ENCODE measurements at places on chromosomes 3 and 15. TPM values are rescaled to one million over a fixed set of nuclear protein-coding genes. Genes with fewer than 3 reads are reported as not detected.

Gene ROBO2
- 156 TPM for polyA plus RNA-seq

Gene COL7A1
- 13.9 TPM for polyA plus RNA-seq

GRCh38 chr3:193132964-193133363 lies 108.1 kb upstream of the PLAAT1 start:
- no peak for DNase-seq

- DNase-seq = no peak
Observed at GRCh38 chr15:39115379-39116057, 465.4 kb upstream of the THBS1 start.

- no peak for DNase-seq
Observed at GRCh38 chr3:141677701-141678100, 60.4 kb upstream of the RNF7 start.

Gene GOLGA6D
- not detected for polyA plus RNA-seq

DNA sequence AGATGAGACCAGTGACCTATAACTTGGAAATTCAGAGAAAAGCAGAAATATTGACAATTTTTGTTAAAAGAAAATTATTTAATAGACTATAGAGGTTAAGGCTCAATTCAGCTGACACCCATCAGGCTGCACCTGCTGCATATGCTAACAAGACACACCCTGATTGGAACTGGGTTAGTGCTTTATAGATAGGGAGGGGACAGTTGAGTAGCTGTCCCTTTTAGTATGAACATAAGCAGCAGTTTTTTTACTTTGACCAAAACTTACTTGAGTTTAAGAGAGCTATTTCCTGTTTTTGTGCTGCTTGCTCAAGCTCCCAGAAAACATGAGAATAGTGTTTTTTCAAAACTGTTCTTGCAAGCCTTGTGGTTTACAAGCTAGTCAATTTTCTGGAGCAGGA lies 292.6 kb downstream of the LRRC3B start:
- DNase-seq = no peak

- no peak for DNase-seq
Observed at GRCh38 chr15:62099094-62099601, 32.4 kb downstream of the C2CD4A start.

- DNase-seq = no peak
Observed at GRCh38 chr15:31480356-31481025, 153.9 kb downstream of the KLF13 start.

DNA sequence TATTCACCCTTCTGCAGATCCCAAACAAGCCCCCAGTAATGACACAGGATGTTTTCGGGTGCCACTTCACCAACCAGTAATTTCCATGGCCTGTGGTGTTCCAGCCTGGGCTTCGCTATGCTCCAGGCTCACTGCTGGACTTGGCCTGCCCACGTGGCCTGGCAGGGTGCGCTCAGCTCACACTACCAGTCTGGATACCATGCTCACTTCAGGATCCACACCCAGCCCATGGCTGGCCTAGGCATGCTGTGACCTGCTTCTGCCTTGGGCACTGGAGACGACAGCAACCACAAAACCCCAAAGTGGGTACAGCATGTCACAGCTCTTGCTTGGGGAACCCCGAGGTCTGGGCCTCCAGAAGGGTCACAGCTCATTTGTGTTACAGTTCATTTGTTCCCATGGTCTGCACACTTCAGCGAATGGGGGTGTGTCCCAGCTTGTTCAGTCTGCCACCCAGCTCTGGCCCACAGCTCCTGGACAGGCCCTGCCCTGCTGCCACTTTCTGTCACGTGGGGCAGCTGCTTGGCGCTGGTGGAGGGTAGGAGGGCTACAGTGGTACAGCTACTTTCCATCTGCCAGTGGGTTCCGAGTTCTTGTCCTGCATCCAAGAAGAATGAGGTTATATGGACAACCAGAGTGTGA lies 650.8 kb downstream of the MCTP2 start:
- DNase-seq = no peak

DNA sequence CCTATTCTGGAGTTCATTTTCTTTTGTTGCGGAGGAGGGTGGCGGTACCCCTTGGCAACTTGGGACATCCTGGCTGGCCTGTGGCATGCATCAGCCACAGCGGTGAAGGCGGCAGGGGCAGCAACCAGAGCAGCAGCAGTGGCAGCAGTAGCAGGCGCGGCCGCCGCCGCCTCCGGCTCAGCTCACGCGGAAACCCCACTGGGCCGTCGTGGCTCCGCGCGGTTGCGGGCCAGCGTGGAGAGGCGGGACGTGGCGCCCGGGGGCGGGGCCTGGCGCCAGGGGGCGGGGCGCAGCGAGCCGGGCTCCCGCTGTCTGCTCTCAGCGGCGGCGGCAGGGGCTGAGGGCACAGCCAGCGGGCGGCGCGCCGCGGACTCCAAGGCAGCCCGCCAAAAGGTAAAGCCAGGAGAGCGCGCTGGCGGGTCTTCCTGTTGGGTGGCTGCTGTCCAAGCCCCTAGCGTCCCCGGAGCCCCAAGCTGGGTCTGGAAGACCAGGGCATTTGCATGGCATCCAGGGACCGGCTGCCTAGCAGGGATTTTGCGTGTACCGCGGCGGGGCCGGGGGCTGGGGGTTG lies 334.4 kb upstream of the THRB start:
- DNase-seq = no peak

Gene AHSG
- polyA plus RNA-seq = 69.3 TPM

Gene SLC38A3
- polyA plus RNA-seq = 7.1 TPM

DNA sequence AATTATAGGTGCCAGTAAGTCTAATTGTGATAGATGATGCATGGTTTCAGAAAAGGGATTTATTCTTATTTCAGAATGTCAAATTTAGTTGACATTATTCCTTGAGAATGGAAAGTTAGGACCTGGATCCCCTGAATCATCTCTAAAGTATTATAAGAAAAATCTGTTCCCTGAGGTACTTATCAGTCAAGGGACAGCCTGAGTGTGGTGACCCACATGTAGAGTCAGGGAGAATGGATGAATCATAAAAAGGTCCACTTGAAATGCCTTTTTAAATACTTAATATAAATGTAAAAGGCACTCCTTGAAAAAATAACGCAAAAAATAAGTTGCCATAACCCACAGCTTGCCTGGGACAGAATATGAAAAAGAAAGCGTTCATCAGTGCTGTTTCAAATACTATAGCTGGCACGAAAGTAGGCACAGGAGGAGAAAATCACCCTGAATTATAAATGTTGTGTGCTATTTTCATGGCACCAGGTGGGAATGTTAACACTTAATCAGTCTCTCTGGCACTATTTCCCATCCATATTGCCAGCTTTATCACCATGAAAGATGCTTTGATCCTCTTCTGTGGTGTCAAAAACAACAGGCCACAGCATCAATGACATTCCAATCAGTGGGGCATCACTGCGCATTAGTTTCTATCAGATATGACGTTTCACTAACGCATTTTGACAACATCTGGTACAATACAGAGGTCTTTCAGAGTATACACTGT lies 208.5 kb downstream of the EPHA3 start:
- no peak for DNase-seq

- DNase-seq = no peak
Observed at GRCh38 chr3:155869691-155870090, 759 bp upstream of the GMPS start.

- no peak for DNase-seq
Observed at GRCh38 chr15:62299541-62299940, 134.5 kb upstream of the C2CD4B start.

GRCh38 chr3:59510576-59510975 lies 460.8 kb upstream of the CFAP20DC start:
- no peak for DNase-seq

GRCh38 chr3:135807879-135808278 lies 157.6 kb upstream of the PPP2R3A start:
- no peak for DNase-seq

GRCh38 chr3:182710557-182711157 lies 82.6 kb upstream of the ATP11B start:
- no peak for DNase-seq

DNA sequence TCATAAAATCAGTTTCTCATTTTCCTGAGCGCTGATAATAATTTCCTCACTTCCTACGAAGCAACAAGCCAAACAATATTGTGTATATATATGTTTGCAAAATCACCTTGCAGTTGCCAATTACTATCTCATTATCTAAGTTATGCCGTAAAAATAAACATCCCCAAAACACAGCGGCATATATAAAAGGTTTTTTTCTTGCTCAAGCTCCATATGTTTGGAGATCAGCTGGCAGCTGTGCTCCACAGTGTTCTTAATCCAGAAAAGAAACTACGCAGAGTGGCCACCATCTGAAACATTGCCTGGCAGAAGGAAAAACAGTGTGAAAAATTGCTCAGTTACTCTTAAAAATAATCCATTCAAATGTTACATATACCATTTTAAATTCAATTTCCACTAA lies 951.4 kb downstream of the PLOD2 start:
- DNase-seq = no peak

Gene UBE2E2
- 67.1 TPM for polyA plus RNA-seq

Gene ZKSCAN7
- polyA plus RNA-seq = 16.9 TPM

- no peak for DNase-seq
Observed at GRCh38 chr3:48069339-48069738, 53.1 kb upstream of the MAP4 start.

Gene PIGB
- polyA plus RNA-seq = 18.6 TPM

DNA sequence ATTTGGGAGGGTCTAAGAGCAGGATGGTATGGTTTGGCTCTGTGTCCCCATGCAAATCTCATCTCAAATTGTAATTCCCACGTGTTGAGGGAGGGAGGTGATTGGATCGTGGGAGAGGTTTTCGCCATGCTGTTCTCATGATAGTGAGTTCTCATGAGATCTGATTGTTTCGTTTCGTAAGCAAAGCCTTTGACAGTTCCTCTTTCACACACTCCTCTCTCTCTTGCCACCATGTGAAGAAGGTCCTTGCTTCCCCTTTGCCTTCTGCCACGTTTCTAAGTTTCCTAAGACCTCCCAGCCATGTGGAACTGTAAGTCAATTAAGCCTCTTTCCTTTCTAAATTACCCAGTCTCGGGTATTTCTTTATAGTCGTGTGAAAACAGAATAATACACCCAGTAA lies 553.7 kb downstream of the TAFA4 start:
- no peak for DNase-seq

Gene GJD2
- not detected for polyA plus RNA-seq

DNA sequence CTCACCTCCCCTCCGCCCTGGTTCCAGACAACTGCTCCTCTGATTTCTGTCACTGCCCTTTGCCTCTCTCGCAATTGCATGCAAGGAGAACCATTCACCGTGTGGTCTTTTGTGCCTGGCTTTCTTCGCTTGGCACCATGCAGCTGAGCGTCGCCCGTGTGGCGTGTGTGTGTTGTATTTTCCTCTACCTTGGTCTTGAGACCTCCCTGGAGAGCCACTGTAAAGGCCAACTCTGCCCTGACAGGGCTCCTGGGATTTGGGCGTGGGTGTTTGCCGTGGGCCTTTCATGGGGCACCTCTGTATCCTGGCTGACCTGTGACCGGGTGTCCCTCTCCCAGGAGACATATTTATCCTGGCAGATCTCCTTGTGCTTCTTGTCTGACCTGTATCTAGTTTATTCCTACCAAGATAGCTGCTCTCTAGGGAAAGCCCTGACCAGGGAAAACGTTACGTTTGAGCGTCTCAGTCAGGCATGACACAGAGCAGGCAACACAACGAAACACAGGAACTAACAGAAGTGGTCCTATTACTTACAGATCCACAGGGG lies 2.0 kb upstream of the PIGZ start:
- DNase-seq = no peak

DNA sequence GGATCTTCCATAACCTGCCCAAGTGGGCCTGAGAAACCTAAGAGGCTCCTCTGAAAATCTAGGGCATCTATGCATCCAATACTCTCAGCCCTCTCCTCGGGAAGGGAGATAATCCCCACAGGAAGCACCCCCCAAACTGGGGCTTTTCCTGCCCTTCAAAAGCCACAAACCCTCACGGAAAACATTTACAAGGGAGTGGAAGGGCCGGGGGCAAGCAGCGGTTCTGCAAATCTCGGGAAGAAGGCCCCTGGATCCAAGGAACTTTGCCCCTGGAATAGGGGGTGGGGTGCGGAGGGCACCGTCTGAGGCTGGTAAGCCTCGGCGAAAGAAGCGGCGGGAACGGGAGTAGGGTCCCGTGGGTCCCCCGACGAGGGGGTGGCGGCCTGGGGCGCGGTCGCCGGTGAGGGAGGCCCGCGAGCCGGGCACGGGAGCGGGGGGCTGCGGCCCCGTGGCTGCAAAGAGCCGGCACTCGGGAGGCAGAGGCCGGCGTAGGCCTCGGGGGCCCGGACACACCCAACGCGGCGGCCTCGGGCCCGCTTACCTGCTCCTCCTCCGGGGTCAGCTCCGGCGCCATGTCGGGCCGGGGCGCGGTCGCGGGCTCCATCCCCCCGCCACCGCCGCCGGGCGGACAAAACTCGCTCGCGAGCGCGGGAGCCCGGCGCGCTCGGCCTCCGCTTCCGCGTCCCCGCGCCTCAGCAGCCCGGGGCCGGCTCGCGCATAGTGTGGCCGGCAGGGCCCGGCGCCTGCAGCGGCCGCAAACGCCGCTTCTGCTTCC lies 755 bp downstream of the PTPN9 start:
- DNase-seq = no peak

GRCh38 chr3:120428924-120429323 lies 21.9 kb downstream of the FSTL1 start:
- DNase-seq = no peak

Gene B4GALT4
- polyA plus RNA-seq = 36.0 TPM

- no peak for DNase-seq
Observed at GRCh38 chr3:197847866-197848401, 56.9 kb downstream of the LRCH3 start.

DNA sequence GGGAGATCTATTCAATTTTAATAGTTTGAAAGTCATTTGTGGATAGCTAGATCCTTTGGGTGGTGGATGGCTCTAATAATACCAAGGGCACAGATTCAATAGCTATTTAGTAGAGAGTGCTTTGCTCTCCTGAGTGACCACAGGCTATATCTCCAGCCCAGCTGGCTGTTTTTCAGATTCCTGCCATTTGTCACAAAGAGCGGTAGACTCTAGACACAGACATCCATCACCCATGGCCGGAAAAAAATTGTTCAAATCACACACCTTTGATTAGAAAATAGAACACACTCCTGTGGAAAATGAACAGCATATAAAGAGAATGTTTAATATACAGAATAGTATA lies 171.6 kb upstream of the MITF start:
- no peak for DNase-seq

DNA sequence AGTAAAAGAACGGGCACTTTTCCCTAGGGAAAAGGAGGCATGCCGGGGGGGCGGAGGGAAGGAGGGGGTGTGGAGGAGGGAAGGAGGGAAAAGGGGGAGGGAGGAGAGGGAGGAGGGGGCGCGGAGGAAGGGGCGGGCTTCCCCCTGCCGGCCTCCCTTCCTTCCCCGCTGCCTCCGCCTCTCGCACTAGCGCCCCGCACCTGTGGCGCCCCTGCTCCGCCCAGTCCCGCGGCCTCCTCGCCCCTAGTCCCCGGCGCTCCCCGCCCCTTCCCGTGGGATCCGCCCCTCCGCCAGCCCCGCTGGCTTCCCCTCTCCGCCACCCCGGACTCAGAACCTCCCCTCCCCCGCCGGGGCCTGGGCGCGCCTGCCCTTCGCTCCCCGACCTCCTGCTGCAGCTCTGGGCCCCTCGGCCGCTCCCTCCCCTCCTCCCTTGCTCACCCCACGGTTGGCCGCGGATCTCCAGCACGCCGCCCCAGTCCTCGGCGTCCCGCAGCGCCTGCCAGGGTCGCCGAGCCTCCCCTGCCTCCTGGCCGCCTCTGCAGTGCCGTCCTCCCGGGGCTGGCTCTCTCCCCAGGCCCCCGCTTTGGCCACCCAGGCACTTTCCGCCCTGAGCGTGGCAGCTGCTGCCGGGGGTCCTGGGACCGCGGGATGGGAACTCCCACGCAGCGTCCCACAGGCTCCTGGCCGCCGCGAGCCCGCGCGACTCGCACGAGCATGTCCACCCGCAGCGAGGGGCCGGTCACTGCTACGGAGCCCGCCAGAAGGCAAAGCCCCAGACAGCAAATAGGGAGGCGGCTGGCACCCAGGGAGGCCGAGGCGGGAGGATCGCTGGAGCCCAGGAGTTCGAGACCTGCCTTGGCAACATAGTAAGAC lies 147.4 kb downstream of the TJP1 start:
- no peak for DNase-seq

- no peak for DNase-seq
Observed at GRCh38 chr3:46517016-46517783, 19.4 kb downstream of the RTP3 start.
